ENCODE measurements at places on chromosomes 5 and 9.

GRCh38 chr5:148388696-148389095 is 4.9 kb downstream of the FBXO38 start:
- no peak for ATAC-seq

DNA sequence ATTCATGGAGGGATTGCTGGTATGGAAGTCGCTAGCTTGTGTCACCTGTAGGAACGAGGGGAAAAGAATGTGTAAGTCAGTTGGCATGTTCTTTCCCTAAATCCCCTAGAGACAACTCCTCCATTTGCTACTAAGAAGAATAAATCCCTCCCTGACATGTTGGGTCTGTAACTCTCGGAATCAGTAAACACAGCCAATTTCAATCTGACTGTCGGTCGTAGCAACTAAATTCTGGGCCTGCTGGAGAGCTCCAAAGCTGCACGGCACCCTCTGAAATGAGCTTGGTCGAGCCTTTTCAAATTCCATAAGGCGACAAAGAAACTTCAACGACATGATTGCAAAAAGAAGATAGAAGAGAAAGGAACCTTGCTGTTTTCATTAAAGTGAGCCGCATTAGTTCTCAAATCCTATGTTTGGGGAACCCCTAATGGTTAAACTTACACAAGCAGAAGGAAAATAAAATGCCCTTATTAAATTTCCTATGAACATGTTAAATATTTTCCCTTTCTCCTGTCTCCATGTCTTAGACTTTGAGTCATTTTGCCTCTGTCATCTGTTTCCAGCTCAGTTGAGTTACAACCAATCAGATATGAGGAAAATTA is 735.8 kb upstream of the WWC1 start:
- no peak for ATAC-seq

DNA sequence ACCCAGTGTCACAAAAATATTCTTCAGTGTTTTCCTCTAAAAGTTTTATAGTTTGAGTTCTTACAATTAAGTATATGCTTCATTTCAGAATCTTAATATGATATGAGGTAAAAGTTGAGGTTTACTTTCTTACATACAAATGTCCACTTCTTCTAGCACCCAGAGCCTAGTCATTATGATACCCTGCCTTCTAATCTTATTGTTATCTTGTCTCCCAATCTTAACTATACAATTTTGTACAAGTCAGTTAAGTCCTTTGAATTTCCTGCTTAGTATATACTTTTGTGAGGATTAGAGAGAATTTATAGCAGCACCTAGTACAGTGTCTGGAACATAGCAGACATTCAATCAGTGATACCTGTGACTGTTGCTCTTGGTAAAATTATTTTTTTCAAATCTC is 29.3 kb downstream of the RAD50 start:
- ATAC-seq, result no peak

GRCh38 chr5:44385291-44385900 is 3.8 kb downstream of the FGF10 start:
- no peak for ATAC-seq

DNA sequence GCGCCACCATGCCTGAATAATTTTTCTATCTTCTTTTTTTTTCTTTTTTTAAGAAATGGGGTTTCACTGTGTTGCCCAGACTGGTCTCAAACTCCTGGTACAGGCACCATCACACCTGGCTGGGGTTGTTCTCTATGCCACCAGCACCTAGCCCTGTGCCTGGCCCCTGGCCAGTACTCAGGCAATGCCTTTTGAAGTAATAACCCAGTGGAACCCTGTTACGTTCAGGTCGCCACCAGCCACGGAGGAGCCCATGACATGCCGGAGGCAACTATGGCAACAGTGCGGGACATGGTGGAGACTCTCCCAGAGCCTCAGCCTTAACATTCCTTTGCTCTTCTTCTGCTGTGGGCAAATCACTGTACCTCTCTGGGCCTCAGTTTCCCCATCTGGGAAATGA is 14.1 kb downstream of the COL15A1 start:
- no peak for ATAC-seq

DNA sequence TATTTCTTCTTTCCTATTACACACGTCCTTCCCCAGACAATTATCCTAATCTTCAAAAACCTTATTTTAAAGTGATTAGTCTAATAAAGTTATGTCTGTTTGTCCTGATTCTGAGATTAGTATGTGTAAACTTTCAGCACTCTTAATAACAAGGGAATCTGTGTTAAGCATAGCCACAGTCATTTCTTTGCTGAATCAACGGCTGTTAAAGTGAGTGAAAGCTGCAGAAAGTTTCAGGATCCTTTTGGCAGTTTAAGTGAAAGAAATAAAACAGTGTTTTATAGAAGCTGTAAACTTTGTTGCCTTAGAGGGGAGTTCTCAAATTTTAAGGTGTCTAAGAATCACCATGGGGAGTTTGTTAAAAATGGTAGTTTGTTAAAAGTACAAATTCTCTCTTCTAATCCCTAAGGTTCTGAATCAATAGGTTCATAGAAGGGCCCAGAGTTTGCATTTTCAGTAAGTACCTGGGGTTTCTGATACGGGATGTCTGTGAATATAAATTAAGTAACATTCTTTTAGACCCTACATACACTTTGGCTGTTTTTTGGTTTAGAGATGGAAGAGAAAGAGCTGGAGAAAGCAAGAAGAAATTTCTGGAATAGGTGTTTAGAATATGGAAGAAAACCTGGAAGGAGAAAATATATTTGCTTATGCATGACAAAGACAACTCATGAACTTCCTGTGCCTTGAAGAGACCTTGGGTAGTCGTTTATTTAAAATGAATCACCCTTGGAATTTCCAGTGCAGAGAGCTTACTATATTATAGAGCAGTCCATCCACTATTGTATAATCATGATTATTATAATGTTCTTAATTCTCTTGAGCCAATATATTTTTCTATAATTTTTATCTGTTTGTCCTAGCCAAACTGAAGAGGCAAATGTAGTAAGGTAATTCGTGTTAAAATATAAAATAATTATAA is 45.7 kb downstream of the SCAMP1 start:
- ATAC-seq, result no peak

- peak; percentile 60 for ATAC-seq
These were observed 415.8 kb downstream of the ACTL7B start for GRCh38 chr9:108439947-108440346.
